Stimulated activated CD4-positive, alpha-beta T cell treated with anti-CD3 and anti-CD28 coated beads, TNF-alpha, amount 100 ng/mL, for 1 hour (primary cell): ENCODE measurements at places on chromosomes 2 and 18.

DNA sequence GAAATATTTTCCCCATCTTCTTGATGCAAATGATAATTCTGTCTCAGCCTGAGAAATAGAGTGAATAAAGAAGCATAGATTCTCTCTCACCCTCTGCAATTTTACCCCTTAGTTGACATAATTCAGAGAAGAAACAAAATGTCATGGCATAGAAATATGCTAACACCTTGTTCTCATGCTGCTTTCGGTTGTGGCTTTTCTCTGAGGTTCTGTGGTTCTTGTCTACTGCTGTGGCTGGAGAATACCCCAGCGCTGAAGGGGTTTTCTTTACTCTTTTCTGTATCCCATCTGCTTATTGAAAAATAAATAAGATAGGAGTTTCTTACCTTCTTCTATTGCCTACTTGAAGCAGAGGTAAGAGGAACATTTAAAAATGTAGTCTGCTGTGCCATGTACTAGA is 15.4 kb upstream of the RAB27B start:
- DNase-seq: no peak

GRCh38 chr2:120402067-120402433 is 56.1 kb downstream of the INHBB start:
- no peak for DNase-seq

- DNase-seq: no peak
Observed at GRCh38 chr2:74835831-74836674, 2.1 kb downstream of the HK2 start.

GRCh38 chr2:60565472-60565871 is 12.0 kb upstream of the BCL11A start:
- DNase-seq: no peak

DNA sequence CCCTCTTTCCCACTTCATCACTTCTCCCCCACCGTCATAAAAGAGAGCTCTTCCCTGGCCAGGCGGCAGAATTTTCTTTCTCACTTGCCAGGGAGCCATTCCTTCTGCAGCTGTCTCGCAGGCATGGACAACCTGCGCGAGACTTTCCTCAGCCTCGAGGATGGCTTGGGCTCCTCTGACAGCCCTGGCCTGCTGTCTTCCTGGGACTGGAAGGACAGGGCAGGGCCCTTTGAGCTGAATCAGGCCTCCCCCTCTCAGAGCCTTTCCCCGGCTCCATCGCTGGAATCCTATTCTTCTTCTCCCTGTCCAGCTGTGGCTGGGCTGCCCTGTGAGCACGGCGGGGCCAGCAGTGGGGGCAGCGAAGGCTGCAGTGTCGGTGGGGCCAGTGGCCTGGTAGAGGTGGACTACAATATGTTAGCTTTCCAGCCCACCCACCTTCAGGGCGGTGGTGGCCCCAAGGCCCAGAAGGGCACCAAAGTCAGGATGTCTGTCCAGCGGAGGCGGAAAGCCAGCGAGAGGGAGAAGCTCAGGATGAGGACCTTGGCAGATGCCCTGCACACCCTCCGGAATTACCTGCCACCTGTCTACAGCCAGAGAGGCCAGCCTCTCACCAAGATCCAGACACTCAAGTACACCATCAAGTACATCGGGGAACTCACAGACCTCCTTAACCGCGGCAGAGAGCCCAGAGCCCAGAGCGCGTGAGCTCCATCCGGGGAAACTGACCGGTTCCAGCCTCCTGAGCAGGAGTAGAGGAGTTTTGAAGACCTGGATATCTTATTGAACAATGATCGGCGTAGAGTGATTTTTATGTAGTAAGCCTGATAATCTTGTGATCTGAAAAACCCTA is at the start of gene MSGN1:
MSGN1 (plus strand) TSS at position 65 of the 850 bp plus-strand sequence; CDS start at position 124, 59 bp downstream.
- DNase-seq: no peak

DNA sequence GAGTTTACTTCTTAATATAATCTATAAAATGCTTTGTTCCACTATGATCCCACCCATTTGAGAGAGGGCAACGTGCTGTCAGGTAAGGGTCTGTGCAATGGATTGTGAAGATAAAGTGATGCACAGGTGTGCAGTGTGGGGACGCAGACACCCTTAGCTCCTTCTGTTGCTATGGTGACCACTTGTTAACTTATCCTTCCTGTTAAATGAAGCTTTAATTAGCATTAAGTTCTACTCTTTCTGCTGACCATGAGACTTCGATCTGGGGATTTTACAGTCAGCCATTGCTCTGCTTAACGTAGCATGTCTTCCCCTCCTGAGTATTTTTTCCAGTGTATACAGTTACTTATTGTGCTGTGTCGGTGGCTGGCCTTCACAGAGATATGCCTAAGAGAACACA is 23.1 kb upstream of the ALKAL2 start:
- no peak for DNase-seq

DNA sequence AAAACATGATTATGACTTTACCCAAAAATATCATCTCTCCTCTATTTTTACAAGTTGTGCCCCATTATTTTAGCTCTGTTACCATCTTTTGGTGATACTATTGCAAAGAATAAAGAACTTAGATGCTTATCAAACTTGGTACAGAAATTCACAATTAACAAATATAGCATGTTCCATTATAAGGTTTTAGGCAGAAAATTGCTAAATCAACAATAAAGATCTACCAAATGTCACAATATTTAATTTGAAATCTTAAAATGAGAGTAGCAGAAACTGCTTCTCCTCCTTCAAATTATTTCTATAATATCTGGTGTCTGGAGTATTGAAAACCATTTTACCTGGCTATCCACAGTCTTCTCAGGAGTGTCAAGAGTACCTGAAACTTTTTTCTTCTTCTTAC is 8.7 kb downstream of the NIFK start:
- no peak for DNase-seq

- DNase-seq: no peak
Observed at GRCh38 chr2:121123268-121123667, 161.7 kb downstream of the TFCP2L1 start.

- no peak for DNase-seq
Observed at GRCh38 chr2:30683236-30683956, 123.8 kb downstream of the CAPN13 start.
